ENCODE measurements at places on chromosomes 4 and X.

GRCh38 chrX:4091046-4091760 lies 377.8 kb upstream of the PRKX start:
- DNase-seq = no peak

GRCh38 chr4:165516281-165516833 lies 137.5 kb downstream of the CPE start:
- DNase-seq = no peak

- no peak for DNase-seq
Measured at GRCh38 chrX:20394451-20394850, 127.7 kb upstream of the RPS6KA3 start.

DNA sequence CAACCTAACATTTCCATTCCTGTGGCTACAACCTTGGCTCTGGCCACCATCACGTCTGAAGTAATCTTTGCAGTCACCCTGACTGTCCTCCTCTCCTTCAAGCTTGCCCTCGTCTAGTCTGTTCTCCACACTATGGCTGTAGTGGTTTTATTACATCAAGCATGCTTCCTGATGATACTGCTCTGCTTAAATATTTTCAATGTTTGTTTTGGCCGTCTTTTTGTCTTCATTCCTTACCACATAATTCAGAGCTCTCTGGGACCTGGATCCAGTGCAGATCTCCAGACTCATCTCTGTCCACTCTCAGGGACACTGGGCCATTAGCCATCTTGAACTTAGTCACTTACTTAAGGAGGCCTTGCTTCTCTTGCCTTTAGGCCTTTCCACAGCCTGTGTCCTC lies 27.7 kb upstream of the FREM3 start:
- peak; percentile 42 for DNase-seq

GRCh38 chr4:152004801-152005200 lies 244.0 kb upstream of the GATB start:
- no peak for DNase-seq

GRCh38 chr4:1168191-1169101 lies 3.9 kb downstream of the SPON2 start:
- no peak for DNase-seq

- no peak for DNase-seq
Measured at GRCh38 chr4:105361053-105361452, 112.8 kb downstream of the PPA2 start.

DNA sequence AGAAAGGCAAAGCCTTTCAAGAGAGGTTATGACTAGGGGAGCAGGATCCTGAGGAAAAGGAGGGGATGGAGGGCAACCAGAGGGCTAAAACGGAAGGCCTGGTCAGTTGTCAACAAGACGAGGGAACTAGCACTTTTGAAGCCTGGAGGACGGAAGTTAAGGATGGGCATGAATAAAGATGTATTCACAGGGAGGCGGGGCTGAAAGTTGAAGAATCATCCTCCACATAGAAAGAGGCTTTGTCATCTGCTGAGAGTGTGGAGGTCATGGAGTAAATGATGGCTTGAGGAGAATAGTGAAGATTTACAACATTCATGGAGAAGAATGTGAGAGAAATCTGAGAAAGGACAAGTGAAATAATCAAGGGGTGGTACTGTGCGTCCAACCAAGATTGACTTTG lies 137.5 kb downstream of the MAGEB17 start:
- no peak for DNase-seq

- no peak for DNase-seq
Measured at GRCh38 chrX:25156832-25157231, 141.1 kb upstream of the ARX start.

- no peak for DNase-seq
Measured at GRCh38 chrX:50161127-50161526, 39.7 kb downstream of the AKAP4 start.

DNA sequence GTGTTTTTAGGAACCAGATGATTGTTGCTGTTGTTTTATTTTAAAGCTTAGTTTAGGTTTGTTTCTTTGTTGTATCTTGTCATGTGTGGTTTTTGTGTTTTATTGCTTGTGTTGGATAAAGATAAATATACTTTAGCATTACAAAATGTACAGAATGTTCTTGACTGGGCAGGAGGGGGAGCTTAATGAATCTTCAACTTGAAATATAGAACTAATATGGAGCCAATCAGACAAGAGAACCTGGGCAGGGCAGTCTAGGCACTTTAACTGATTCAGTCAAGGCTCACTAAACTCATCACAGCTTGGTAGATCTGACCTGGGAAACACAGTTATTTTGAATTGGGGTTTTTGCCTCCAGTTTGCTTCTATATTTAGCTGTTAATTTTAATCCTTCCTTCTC lies 304.2 kb downstream of the ARHGAP24 start:
- DNase-seq = no peak

DNA sequence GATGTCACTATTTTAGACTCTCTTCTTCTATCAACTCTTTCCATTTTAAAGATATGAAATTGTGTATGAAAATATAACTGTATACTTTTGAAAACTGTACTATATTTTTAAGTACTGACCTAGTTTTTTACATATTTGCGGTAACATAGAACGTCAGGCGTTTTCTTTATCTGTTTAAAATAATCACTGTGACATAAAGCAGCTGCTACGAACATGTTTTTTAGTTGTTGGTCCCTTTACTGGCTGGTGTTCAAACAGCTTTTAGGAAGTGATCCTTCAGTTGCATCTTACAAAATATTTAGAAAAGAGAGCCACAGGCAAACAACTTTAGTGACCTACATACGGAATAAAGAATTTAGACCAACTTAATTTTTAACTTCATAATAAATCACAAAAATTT lies 73.1 kb downstream of the METTL14 start:
- no peak for DNase-seq

GRCh38 chrX:126489116-126489695 lies 63.4 kb downstream of the DCAF12L1 start:
- DNase-seq = peak; percentile 26

DNA sequence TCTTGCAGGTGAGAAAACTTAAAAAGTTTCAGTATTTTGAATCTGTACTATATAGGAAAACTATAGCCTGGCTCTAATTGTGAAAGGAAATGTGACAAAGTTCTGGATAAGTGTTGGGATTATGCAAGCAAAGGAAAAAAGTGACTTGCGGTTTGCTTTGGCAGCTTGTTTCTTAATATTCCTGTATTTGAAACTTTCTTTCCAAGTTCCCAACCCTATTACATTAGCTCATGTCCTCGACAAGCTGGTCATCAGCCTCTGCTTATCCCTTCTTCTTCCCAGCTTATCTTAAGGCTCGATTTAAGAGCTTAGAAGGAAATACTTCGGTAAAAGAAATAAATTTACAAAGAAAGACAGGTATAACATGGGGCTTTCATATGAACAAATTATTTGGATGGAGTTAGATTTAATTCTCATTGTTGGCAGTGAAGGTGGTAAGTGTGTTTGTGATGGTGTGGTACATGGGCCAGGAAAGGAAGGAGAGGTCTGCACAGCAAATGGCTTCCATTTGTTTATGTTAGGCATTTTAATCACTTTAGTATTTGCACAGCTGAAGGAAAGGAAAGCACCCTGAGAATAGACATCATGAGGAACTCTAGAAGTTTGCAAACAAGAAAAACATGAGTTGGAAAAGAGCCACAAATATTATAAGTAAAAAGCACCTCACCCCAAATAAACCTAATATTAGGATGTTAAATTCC lies 5.1 kb upstream of the MYOZ2 start:
- no peak for DNase-seq

DNA sequence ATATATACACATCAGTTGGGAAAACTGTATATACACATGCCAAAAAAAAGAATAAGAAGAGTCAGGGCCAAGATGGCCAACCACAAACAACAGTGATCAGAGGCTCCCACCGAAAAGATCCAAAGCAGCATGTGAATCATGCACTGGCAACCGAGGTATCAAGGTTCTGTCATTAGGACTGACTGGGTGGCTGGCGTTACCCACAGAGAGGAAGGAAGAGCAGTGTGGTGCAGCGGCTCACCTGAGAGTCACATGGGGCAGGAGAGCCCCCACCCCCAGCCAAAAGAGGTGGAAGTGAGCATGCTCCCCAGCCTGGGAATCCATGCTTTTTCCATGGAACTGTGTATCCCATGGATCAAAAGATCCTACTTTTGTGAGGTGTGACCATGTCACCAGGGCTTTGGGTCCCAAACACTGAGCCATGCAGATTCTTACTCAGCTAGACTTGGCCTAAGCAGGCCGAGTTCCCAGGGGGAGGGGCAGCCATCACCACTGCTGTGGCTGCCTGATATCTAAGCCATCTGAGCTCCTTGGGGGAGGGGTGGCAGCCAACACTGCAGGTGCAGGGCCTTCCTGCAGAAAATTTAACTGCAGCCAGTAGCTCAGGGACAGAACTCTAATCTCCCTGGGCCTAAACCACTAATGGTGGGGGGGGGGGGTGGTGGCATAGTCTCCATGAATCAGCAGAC lies 52.8 kb downstream of the P2RY10 start:
- no peak for DNase-seq

DNA sequence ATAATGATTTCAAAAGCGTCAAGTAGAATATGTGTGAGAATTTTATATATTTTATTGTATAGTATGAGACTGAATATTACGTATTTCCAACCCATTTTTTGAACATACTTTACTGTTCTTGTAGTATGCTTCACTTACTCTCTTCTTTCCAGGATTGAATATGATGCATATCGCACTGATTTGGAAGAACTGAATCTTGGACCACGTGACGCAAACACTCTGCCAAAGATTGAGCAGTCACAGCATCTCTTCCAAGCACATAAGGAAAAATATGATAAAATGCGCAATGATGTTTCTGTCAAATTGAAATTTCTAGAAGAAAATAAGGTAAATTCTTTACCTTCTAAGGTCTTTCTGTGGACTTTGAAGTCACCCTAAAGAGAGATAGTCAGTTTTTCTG lies 48.1 kb upstream of the FHDC1 start:
- DNase-seq = no peak

GRCh38 chr4:83440899-83441298 lies 14.7 kb downstream of the HELQ start:
- DNase-seq = no peak

- DNase-seq = no peak
Measured at GRCh38 chr4:94419956-94420355, 31.8 kb upstream of the PDLIM5 start.

- no peak for DNase-seq
Measured at GRCh38 chrX:150899191-150899757, 806 bp upstream of the CD99L2 start.

DNA sequence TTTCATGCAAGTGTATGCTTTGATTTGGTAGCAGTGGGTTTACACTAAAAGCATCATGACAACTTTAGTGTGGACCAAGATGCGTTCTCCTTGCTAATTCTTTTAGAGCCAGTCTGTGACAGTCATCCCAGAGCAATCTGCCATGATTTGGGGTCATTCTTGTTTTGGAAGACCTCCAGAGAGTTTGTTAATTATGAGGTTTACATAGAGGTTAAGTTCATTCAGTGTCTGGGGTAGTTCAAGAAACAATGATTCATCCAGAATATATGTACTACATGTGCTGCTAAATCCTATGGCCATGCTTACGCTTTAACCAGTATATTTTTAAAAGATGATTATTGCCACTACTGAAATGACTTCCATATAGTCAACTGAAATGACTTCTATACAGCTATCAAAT lies 328.5 kb upstream of the AGA start:
- no peak for DNase-seq

- no peak for DNase-seq
Measured at GRCh38 chr4:94537921-94538628, 86.3 kb downstream of the PDLIM5 start.

DNA sequence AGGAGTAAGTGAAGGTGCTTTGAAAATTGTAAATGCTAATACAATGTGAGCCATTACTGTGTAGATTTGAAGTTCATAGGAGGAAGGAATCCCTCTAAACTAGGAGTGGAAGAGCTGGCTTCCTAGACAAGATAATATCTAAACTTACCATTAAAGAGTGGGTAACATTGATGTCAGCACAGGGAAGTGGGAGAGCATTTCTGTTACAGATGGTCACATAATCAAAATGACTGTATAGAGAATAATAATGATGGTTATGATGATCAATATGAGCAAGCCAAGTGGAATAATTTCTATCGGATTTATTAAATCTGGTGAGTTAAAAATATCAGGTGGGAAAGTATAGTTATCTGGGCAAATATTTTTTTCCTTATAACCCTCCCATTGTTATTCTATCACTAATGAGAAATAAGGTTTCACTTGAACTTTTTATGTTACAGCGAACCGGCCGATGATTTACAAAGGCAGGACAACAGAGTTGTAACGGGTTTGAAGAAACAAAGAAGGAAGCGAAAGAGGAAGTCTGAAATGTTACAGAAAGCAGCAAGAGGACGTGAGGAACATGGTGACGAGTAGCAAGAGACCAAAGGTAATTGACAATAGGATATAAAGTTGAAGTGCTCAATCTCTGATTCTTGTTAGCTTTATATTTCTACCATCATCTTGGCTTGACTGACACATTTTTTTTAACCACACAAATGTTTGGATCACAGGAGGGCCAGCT lies 43.5 kb downstream of the FMR1NB start:
- no peak for DNase-seq

DNA sequence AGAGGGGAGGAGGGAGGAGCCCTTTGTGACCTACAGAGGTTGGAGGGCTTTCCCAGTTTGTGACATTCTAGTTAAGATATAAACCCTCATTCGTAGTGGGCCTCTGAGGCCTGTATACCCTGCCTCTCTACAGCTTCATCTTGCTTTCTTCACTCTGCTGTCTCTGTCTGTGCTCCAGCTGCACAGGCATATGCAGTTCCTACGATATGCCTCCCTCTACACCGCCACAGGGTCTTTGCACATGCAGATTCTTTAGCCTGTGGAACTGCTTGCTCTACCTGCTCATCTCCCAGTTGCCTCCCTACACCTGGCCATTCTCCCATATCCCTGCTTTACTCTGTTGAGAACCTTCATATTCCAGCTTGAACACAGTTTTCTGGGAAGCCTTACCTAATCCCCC lies 38.1 kb downstream of the SLIT2 start:
- DNase-seq = no peak

DNA sequence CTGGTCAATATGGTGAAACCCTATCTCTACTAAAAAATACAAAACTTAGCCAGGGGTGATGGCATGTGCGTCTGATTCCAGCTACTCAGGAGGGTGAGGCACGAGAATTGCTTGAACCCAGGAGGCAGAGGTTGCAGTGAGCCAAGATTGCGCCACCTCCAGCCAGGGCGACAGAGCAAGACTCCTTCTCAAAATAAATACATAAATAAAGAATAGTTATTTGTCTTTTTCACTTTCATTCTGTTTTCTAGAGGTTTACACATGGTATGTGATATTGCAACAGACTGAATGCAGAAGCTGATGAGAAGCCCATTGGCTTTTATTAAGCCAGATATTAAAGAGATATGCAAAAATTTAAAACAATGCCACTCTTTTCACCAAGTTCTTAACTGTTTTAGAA lies 8.2 kb downstream of the KLHL15 start:
- no peak for DNase-seq

All from astrocyte of the cerebellum (primary cell).